Right renal cortex interstitium (tissue), 3 donors: ENCODE measurements at places on chromosomes 1 and 21. TPM values are rescaled to one million over a fixed set of nuclear protein-coding genes. Genes with fewer than 3 reads are reported as not detected.
A peak's percentile ranks its signal among the peaks of the same experiment; 100 is the strongest.

DNA sequence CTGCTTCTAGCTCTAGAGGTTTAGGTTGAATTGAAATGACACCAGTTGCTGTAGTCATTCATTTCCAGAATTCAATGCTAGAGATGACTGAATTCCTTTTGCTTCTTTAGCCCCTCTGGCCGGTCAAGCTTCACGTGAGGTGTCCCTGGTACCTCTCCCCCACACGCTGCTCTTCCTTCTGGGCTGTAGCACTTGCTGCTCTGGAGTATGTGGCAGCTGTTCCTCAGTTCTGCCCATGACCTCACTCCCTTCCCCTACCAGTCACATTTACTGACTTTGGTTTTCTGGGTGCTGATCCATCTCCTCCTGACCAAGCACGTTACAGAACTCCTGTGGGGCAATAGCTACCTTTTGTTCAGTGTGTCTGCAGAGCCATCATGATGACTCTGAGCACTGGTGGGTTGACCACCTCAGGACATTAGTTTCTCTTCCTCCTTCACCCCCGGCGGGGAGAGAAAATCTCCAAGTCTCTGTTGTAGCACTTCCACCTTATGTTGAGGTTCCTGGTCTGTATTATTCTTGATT is 128.1 kb downstream of the HHAT start:
- DNase-seq: no peak

CD48 gene
- 2.2 TPM for polyA plus RNA-seq

TYW3 gene
- polyA plus RNA-seq: 33.0 TPM

DNA sequence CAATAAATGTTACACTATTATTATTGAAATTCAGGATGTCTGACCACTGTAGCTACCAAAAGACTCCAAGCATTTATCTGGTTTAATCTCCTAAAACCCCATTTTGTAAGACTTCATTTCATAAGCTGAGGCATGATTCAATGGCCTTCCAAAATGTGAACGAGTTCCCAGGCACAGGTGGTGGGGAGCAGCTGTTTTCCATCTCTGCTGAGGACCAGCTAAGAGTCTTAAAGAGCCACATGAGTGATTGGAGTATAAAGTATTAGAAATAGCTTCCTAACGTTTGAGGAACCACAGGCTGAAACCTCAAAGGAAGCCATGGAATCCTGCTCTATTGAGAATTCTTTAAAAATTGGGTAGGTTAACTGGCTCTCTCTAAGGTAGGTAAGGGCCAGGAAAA is 44.9 kb downstream of the SEC16B start:
- no peak for DNase-seq

DNA sequence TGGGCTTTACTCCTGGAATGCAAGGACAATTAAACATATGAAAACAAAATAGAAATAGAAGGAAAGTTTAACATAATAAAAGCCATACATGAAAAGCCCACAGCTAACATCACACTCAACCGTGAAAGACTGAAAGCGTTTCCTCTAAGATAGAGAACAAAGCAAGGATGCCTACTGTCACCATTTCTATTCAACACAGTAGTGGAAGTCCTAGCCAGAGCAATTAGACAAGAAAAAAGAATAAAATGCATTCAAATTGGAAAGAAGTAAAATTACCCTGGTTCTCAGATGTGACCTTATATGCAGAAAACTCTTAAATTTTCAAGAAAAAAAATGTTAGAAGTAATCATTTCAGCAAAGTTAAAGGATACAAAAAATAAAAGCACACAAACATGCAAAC is 34.0 kb downstream of the ZNF644 start:
- DNase-seq: no peak

DNA sequence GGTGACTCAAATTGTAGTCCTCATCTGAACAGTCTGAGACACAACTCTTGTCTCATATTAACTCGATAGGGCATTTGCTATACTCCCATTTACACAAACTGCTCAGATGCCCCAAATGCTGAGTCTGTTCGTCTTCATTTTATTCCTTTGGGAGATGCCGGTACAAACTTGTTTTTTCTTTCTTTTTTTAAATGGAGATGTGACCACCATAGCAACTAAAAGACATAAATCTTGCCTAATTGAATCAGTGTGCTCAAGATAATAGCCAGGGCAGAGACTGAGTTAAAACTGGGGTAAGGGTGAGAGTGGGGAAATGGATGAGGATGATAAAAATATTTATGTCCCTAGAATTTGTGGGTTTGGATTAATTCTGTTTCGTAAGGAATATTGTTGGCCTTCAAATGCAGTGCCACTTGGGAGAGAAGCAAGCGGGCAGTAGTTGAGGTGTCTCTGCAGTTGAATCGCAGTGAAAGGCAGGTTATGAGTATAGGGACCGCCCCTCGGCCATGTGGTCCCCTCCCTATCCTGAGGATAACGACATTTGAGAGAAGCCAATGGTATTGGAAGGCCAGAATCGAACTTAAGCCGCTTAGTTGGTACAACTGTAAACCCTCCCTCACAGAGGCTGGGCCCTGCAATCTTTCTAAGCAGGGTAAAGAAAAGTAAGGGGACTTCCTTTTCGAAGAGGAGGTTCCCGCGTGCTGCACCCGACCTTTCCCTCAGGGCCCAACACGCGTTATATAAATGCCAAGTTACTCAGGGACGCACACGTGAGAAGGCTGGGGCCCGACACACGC is 859 bp upstream of the LRRC8B start:
- peak; percentile 56 for DNase-seq
